ENCODE measurements at places on chromosomes 13 and 19.

DNA sequence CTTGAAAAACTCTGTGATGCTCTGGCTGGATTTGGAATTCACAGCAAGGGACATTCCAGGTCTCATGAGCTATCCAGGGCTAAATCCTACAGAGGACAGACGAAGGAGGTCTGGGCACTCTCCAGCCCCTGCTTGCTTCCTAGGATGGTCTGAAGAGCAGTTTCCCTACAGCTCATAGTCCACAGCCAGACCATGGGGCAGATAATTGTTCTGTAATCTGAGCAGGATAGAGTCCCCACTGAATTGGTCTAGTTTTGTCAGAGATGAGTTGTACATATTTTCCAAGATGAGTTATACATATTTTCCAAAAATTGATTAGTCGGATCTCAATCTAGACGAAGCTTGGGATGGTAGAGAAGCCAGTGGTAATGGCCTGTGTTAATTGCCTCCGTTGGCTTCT, 75.6 kb downstream of the C13orf42 start:
- no peak for DNase-seq

DNA sequence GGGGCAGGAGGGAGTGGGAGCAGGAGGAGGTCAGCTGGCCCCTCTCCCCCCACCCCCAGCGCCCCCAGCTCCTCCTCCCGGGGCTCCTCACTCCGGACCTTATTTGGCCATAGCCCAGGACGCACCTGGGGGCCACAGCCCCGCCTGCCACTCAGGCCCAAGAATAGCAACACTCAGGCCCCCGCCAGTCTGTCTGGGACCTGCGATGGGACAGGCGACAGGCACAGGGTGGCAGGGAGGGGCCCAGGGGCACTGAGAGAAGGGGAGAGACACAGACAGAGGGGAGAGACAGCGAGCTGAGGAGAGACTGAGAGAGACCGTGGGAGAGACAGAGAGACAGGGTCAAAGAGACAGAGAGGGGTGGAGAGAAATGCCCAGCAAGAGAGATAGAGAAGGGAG, 10.2 kb downstream of the JOSD2 start:
- no peak for DNase-seq

DNA sequence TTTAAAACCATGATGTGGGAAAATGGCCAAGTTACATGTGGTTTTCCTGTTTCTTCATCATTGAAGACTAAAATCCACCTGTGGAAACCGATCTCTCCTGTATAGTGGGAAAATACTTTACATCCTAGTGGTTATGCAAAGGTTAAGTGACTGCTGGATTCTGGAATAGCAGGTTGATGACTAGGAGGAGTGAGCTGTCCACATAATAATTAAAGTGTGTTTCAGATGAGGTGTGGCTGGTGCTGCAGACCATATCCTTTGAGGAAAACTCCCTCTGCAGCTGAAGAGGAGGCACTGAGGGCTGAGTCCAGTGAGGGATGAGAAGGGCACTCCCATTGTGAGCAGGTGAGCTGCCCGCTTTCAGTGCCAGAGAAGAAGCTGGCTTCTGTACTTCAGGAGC, 43.2 kb downstream of the DCLK1 start:
- no peak for DNase-seq

- DNase-seq = no peak
These were observed at the start of gene NRTN for GRCh38 chr19:5804516-5805461. NRTN (plus strand) TSS chr19:5805067; CDS start chr19:5824166, 19,099 bp downstream.

DNA sequence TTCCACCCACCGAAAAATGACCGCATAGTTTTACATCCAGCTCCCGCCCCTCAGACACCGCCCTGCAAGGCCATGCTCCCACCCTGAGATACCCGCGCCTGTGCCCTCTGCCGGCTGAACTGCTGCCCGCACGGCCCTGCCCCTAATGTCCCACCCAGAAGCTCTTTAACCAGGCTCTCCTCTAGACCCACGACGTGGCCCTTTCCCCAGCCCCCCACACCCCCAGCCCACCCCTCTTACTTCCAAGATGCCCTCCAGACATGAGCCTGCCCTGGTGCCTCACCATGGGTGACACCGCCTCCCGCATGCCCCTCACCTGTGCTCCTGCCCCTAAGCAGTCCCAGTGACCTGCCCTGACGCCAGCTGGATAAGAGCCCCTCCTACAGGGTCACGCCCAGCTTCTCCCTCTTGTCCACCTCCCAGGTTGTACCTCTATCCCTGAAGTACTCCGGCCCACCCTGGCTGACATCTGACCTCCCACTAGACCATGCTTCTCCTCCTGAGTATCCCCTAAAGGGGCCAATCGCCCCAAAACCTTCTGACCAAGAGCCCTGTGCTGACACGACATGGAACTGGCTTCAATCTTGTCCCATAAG, 51.2 kb downstream of the COLGALT1 start:
- no peak for DNase-seq

DNA sequence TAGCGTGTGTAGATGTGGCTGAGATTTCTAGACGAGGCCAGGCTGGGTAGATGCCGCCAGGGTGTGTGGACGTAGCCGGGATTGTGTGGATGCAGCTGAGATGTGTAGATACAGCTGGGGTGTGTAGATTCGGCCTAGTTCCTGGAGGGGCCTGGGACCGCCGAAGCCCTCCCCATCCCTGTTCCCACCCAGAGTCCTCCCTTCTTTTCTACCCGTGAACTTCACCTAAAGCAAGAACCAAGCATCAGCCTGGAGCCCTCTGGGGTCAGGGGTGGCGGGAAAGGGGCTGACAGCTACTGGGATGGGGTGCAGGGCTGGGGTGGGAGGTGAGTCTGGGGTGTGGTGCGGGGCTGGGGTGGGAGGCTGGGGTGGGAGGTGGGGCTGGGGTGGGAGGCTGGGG, 768 bp downstream of the TMPRSS9 start:
- no peak for DNase-seq

All from HL-60 (cell line).